ENCODE measurements at places on chromosomes 7 and 10. TPM values are rescaled to one million over a fixed set of nuclear protein-coding genes. Genes with fewer than 3 reads are reported as not detected.

The IMPDH1 gene
- 56.5 TPM for total RNA-seq

The AOC1 gene
- total RNA-seq, result not detected

The CRHR2 gene
- not detected for total RNA-seq

The ARPC1A gene
- 226 TPM for total RNA-seq

The ACTL6B gene
- total RNA-seq, result not detected

The COL13A1 gene
- total RNA-seq, result 6.4 TPM

The MGMT gene
- total RNA-seq, result 21.8 TPM

The PNLIPRP2 gene
- not detected for total RNA-seq

The THSD7A gene
- total RNA-seq, result 0.83 TPM

The TMEM176B gene
- total RNA-seq, result 95.3 TPM

The OPALIN gene
- total RNA-seq, result not detected

The LIPM gene
- not detected for total RNA-seq

The FAM221A gene
- 5.1 TPM for total RNA-seq

The GPR141 gene
- under 0.01 TPM for total RNA-seq

The ZNF804B gene
- total RNA-seq, result not detected

The SFMBT2 gene
- total RNA-seq, result 2.8 TPM

The PSMC2 gene
- 175 TPM for total RNA-seq

The KIAA1549 gene
- 0.77 TPM for total RNA-seq

The OR13A1 gene
- not detected for total RNA-seq

The CTNNA3 gene
- under 0.01 TPM for total RNA-seq

The CALML3 gene
- total RNA-seq, result not detected

The BICC1 gene
- 64.7 TPM for total RNA-seq

The RPEL1 gene
- total RNA-seq, result 0.17 TPM

The GSTO2 gene
- total RNA-seq, result 2.1 TPM

The COL1A2 gene
- 2,400 TPM for total RNA-seq

The HIF1AN gene
- total RNA-seq, result 10.3 TPM

The PNLIP gene
- not detected for total RNA-seq

The COL26A1 gene
- not detected for total RNA-seq

The ENKUR gene
- total RNA-seq, result 0.17 TPM

The DLX6 gene
- total RNA-seq, result not detected

The LIPF gene
- total RNA-seq, result not detected

The GJD4 gene
- 0.17 TPM for total RNA-seq

The ARHGEF5 gene
- total RNA-seq, result 3.9 TPM

The BTBD16 gene
- not detected for total RNA-seq

The CPA5 gene
- not detected for total RNA-seq

The PCDH15 gene
- total RNA-seq, result under 0.01 TPM

The CC2D2B gene
- 0.33 TPM for total RNA-seq

The PALS2 gene
- 27.0 TPM for total RNA-seq

The HOXA11 gene
- total RNA-seq, result not detected

The TMEM176A gene
- total RNA-seq, result 61.1 TPM

The LRMDA gene
- 1.0 TPM for total RNA-seq

The SYT15B gene
- total RNA-seq, result not detected

The AMPH gene
- 3.6 TPM for total RNA-seq

The HEPACAM2 gene
- total RNA-seq, result under 0.01 TPM

The RBP3 gene
- total RNA-seq, result not detected

The TMEM184A gene
- total RNA-seq, result under 0.01 TPM

The GRM3 gene
- not detected for total RNA-seq

The GDF2 gene
- total RNA-seq, result not detected

The PIP gene
- not detected for total RNA-seq

All from fibroblast of lung (primary cell).